Heart right ventricle (tissue), 16 donors: ENCODE measurements at places on chromosomes 6 and 20. TPM values are rescaled to one million over a fixed set of nuclear protein-coding genes. Genes with fewer than 3 reads are reported as not detected.

The RAE1 gene
- 18.9 TPM for polyA plus RNA-seq

The SPATS1 gene
- not detected for polyA plus RNA-seq

The GNMT gene
- polyA plus RNA-seq, result 6.8 TPM

The WFDC5 gene
- polyA plus RNA-seq, result not detected

The PLN gene
- 764 TPM for polyA plus RNA-seq

The USP49 gene
- polyA plus RNA-seq, result 0.58 TPM

The RWDD1 gene
- 123 TPM for polyA plus RNA-seq

The SLC35D3 gene
- not detected for polyA plus RNA-seq

The TNFRSF6B gene
- polyA plus RNA-seq, result 11.7 TPM

The DEFB124 gene
- 1.5 TPM for polyA plus RNA-seq

The TGM3 gene
- 0.22 TPM for polyA plus RNA-seq

The VGLL2 gene
- not detected for polyA plus RNA-seq

The TRIM26 gene
- 18.0 TPM for polyA plus RNA-seq

The GLYATL3 gene
- polyA plus RNA-seq, result not detected

The APOBEC2 gene
- 79.0 TPM for polyA plus RNA-seq

The TRERF1 gene
- polyA plus RNA-seq, result 1.7 TPM

The ZC3H12D gene
- 0.95 TPM for polyA plus RNA-seq

The SYS1 gene
- polyA plus RNA-seq, result 11.7 TPM

The CDH26 gene
- polyA plus RNA-seq, result 0.45 TPM

The CRISP3 gene
- 0.06 TPM for polyA plus RNA-seq

The RBM24 gene
- polyA plus RNA-seq, result 207 TPM

The ZNF322 gene
- polyA plus RNA-seq, result 5.7 TPM

The LSM2 gene
- 52.0 TPM for polyA plus RNA-seq

The TMEM200A gene
- 0.22 TPM for polyA plus RNA-seq
